Activated naive CD4-positive, alpha-beta T cell treated with anti-CD3 and anti-CD28 coated beads, Interleukin-2, amount 50 U/mL, for 16 hours (primary cell): ENCODE measurements at places on chromosomes 6 and 20.

DNA sequence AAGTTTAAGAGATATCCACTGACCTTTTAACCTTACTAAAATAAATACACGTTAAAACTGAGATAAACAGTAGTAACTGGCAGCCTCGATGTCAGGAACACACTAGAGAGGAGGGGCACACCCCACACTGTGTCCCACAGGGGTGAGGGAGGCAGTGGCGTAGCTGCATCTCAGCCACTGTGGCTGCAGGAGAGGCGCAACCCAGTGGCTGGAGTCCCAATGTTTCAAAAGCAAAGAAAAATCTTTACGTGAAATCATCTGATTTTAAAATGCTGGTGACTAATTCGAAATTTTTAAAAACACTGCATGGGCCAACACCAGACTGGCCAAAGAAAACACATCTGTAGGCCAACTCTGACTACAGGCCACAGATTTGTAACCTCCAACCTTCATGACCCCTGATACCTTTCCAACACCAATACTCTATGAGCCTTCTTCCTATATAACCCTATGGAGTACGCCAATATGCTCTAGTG lies 54.7 kb downstream of the TRAM2 start:
- DNase-seq = no peak

DNA sequence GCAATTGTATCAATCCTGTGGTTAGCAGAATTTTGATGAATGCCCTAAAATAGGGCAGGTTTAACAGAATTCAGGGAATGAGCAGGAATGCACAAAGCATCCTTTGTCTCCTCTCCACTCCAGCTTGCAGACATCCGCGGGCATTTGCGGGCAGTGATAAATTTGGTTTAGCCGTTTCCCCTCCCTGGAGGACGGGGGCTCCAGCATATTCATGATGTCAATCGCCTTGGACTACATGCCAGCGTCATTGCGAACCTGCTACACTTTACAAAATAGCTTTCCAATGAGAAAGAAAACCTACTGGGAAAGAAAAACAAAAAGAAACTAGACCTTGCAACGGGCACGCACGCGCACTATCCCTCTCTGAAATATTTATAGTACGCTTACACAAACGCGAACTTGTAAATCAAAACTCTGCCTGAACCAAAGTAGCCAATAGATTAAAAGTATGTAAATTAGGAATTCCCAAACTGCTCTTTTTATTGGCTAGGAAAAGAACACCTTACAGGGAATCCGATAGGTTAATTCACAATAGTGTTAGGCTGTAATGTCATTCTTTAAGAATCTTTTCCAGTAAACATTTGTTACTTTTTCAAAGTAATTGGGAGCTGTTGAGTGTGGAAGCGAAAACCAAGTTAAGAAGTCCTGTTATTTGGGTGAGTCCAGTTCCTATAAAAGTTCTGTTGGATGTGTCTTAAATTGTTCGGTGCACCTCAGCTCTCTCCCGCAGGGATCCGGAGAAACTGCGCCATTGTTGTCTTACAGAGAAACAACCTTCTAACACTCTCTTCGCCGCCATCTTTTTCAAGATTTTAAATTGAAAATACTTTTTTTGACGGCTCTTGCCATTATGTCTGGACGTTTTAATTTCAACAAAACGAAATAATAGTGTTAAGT lies 136.7 kb downstream of the HFE start:
- peak; percentile 65 for DNase-seq

DNA sequence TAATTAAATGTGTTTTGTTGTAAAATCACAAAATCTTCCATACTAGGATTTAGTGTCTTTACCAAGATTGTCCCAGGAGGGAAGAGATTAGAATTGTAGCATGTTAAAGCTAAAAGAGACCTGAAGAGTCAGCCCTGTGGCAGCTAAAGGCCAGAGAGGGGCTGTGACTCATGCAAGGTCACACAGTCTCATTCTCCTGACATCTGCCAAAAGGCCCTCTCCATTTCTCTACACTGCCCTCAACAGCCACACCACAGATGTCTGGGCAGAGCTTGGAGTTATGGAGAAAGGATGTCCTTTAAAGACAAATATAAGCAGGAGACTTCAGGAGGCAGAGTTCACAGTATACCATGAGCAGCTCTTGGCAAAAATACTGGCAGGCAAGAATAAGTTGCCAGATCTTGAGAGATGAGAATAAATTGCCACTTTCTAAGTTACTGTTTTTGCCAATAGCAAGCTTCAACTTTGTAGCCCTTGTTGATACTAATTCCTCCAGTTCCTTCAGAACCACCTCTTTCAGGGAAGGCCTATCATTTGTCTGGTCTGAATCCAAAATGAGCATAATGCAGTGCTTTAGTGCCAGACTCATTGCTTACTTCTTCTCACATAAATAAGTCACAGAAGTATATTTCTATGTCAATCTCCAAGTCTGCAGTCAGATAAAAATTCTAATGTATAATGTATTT lies 41.7 kb downstream of the AKIRIN2 start:
- DNase-seq = no peak

DNA sequence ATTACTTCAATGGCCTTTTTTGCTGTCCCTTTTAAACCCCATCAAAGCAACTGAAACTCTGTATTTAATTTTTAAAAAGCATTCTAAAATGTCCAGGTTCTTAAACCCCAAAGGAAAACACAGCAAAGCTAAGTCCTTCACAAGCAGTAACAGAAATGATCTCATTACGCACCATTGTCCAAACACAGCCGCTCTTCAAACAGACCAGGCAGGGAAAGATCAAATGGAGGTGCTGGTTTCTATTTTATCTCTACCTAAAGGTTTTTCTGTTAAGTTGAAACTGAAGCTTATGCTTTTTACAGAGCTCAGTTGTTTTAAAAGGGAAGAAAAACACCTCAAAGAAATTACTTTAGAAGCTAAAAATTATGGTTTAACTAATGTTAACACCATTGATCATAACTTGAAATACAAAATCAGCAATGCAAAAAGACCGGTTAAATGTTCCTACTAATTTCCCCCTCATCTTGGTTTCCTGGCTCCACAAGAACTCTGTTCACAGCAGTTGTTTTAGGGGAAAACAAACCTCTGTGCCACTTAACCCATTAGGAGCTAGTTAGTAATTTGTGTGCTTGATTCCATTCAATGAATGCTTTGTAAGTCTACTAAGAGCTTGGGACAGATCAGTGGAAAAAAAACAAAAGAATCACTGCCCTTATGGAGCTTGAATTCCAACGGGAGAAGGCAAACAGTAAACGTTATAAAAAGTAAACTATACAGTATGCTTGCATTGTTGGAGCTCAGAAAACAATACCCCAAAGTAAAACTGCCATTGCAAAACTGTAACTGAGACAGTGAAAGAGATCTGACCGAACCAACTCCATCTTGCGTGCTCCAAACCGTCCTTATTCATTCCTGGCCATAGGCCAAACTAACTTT lies 87.4 kb downstream of the CD24 start:
- no peak for DNase-seq

- DNase-seq = no peak
Measured at GRCh38 chr6:3301506-3301905, 42.8 kb downstream of the PSMG4 start.

GRCh38 chr6:170067181-170067641 lies 223.7 kb downstream of the DLL1 start:
- peak; percentile 7 for DNase-seq

GRCh38 chr6:43806043-43806757 lies 36.2 kb downstream of the VEGFA start:
- DNase-seq = no peak

DNA sequence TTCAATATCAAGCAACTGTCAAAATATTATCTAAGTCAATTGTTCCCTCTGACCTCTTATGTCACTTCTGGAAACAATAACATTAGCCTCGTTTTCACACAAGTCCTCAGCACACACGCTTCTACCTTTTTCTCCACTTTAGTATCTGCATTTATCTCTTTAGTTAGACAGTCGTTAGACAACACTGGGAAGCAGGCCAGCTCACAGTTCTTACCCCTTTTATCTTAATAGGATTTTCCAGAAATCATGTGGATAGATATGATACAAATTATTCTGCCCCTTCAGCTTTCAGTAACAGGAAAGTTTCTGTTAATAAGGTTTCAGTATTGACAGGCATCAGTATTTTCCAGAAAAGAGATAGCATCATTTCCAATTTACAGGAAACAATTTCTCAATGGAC lies 25.9 kb upstream of the HAO1 start:
- DNase-seq = no peak

DNA sequence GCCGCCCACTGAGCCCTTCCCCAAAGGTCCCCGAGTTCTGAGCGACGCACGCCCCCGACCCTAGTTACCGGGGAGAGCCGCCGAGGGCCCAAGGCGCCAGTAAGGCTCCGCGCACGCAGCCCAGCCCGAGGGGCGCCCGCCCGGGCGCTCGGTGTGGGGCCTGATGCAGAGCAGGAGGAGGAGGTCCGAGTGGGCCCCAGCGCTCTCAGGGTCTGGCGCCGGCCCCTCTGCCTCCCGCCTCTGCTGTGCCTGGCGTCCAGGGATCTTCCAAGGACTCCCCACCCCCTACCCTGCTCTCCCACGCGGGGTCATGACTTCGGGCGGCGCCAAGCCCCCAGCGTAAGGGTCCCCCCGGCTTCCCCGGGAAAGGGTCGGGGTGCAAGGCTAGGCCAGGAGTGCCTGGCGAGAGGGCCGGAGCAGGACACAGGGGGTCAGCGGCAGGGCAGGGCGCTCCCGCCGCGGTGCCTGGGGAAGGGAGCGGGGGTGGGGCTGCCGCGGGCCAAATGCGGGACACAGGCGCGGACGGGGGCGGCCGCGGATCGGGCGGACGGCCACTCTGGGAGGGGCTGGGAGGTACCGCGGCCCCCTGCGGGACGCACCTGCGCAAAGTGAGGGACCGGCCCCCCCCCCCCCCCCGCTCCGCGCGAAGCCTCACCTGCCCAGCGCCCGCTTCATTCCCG lies 637 bp downstream of the ABHD12 start:
- peak; percentile 44 for DNase-seq

GRCh38 chr6:150243620-150244314 lies 100.9 kb downstream of the PPP1R14C start:
- DNase-seq = no peak

GRCh38 chr6:4916954-4917561 lies 86.8 kb downstream of the RPP40 start:
- DNase-seq = no peak

DNA sequence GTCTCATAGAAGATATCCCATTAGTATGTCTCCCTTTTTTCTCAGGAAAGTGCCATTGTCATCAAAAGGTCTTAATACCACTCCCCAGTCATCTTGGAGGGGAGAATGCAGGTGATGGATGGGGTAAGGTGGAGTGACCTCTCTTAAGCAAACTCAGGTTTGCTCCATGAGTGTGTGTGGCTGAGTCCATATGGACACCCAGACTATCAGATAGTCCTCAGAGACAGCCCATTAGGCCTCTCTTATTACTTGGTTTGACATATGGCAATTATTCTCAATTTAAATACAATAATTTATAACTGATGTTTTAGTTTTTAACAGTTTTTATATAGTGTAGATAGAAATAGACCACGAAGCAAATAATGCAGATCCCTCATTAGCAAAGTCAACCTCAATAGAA lies 23.2 kb downstream of the LAMA4 start:
- DNase-seq = no peak

DNA sequence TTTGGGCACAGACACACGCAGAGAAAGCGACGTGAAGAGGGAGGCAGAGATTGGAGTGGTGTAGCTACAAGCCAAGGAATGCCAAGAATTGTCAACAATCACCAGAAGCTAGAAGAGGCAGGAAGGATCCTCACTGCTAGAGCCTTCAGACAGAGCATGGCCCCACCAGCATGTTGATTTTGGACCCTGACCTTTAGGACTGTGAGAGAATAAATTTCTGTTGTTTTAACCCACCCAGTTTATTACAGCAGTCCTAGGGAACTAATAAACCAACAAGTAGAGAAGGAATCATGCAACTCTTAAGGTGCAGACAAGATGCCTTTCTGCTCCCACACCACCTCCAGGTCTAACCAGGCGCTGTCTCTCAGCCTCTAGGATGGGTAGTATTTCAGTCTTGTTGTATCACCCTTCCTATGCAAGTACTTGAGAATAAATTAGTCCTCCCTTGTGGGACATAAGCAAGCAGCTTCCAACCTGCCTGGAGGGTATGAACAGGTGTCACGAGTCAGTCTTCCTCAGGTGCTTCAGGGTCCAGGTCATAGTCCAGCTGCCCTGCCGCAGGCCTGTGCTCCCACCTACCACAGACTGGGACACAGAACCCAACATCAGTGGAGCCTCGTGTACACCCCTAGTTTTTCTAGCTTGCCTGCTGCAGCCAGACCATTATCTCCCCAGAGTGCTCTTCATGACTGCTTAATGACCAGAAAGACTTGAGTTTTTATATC lies 46.4 kb upstream of the CCN2 start:
- DNase-seq = no peak
